ENCODE measurements at places on chromosomes 1 and 21.

- no peak for DNase-seq
Observed at GRCh38 chr1:184937729-184938128, 36.6 kb downstream of the NIBAN1 start.

DNA sequence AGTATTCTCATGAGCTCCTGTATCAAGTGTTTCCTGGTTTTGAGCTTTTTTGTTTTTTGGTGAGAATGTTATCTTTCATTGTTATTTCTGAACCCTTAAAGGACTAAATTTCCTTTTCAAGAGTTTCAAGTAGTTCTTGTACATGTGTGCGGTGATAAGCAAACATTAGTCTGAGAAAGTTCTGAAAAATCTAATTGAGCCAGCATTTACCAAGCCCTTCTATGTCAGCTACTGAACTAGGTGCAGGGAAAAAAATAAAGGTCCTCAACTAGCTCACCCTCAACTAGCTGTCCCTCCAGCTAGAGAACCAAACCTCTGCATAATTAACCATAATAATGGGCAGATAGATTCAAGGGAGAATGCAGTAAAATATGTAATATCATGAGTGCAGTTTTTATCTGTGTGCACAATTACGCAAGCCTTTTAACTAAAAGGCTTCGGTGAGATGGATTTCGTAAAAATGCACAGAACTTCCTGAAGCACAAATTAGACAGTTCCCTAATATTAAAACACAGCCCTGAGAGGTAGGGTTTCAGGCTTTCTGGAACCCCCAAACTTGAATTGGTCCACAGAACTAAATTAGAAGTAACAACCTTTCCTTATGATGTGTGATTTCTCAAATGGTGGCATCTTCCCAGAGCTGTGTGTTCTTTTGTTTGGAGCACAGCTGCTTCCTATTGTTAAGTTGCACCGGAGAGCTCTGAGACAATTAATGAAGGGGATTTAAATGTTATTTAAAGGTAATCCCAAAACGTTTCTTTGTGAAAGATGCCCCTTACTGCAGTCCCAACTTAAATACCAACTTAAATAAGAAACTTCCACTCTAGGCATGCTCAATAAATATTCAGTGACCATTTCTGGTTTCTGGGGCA, 165.8 kb downstream of the NFIA start:
- DNase-seq, result no peak

DNA sequence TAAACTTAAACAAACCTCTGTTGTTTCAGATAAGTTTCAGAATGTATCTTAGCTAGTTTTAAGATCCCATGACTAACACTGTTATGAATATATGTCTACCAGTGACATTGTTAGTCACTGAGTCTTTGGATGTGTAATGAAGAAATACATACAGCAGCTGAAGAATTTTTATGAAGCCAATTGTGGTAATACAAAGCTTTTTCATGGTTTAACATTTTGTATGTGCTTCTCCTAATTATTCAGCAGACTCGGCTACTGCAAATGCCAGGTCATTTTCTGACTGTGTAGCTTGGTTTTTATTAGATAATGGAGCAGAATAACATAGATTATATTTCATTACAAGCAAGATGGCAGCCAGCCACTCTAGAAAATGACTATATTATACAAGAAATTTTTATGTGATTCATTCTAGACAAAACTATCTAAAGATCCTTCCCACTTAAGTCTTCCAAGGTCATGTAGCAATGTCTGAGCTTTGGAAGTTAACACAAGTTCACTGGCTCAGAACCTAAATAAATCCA, 147.8 kb downstream of the TNFSF18 start:
- no peak for DNase-seq

DNA sequence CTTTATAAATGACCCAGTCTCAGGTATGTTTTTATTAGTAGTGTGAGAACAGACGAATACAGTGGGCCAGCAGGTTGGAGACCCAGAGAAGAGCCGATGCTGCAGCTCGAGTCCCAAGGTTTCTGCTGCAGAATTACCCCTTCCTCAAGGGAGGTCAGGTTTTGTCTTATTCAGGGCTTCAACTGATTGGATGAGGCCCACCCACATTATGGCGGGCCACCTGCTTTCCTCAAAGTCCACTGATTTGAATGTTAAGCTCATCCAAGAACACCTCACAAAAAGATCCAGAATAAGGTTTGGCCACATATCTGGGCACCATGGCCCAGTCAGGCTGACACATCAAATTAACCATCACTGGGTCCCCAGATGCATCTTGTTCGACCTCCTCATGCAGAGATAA, 40.9 kb downstream of the FBXO2 start:
- DNase-seq, result no peak

DNA sequence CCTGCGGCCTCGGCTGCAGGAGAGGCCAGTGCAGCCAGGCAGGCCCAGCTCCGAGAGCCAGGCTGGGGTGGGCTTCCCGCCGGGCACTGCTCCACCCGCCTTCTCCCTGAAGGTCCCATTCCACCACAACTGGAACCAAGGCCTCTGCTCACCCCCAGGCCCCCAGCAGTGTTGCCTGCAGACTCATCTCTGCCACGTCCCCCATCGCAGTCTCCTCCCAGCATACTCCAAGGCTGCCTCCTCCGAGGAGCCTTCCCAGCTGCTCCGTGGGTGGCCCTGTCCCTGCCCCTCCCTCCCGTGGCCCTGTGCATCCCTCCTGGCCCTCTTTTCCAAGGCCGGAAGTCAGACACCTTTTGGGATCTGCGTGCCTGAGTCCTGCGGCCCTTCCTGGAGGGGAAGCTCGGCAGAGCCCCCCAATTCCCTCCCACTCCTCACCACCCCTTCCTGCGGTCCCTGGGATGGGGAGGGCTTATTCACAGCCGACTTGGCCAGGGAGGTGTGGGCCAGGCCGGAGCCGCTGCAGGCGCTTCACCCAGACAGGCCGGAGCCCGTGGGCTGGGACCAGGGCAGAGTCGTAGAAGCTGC, 47.6 kb downstream of the SLX9 start:
- DNase-seq, result no peak

DNA sequence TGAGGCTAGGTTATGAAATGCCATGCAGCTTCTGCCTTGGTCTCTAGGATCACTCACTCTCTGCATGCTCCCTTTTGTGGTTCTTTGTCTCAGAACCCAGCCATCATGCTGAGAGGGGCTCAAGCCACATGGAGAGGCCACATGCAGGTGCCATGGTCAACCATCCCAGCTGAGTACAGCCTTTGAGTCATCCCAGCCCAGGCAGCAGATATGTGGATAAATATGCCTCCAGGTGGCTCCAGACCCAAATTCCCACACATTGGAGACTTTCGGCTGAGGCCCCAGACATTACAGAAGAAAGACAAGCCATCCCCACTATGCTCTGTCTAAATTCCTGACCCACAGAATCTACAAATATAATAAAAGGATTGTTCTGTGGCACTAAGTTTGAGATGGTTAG, 102.0 kb downstream of the LHX9 start:
- no peak for DNase-seq

- no peak for DNase-seq
Observed at GRCh38 chr1:210223226-210223904, 9.2 kb upstream of the SERTAD4 start.

DNA sequence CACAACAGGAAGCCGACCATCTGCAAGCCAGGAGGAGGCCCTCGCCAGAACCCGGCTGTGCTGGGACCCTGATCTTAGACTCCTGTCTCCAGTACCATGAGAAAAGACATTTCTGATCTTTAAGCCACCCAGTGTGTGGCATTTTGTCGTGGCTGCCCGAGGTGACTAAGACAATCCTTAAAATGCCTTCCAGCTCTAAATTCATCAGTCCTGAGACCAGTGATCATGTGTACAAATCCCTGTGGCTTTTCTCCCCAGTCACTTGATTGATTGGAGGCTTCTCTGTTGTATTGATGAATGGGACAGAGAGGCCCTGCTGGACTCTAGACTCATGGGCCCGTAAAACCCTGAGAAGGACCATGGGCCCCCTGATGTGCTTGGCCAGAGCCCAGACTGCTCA, 36.1 kb downstream of the B3GALT5 start:
- DNase-seq, result no peak

GRCh38 chr1:3403388-3404231, 50.9 kb upstream of the ARHGEF16 start:
- no peak for DNase-seq

GRCh38 chr1:221419513-221420095, 322.3 kb downstream of the DUSP10 start:
- DNase-seq, result no peak

GRCh38 chr1:39082010-39082799, 56.1 kb downstream of the NDUFS5 start:
- DNase-seq, result no peak
